ENCODE measurements at places on chromosomes 2 and 18.

DNA sequence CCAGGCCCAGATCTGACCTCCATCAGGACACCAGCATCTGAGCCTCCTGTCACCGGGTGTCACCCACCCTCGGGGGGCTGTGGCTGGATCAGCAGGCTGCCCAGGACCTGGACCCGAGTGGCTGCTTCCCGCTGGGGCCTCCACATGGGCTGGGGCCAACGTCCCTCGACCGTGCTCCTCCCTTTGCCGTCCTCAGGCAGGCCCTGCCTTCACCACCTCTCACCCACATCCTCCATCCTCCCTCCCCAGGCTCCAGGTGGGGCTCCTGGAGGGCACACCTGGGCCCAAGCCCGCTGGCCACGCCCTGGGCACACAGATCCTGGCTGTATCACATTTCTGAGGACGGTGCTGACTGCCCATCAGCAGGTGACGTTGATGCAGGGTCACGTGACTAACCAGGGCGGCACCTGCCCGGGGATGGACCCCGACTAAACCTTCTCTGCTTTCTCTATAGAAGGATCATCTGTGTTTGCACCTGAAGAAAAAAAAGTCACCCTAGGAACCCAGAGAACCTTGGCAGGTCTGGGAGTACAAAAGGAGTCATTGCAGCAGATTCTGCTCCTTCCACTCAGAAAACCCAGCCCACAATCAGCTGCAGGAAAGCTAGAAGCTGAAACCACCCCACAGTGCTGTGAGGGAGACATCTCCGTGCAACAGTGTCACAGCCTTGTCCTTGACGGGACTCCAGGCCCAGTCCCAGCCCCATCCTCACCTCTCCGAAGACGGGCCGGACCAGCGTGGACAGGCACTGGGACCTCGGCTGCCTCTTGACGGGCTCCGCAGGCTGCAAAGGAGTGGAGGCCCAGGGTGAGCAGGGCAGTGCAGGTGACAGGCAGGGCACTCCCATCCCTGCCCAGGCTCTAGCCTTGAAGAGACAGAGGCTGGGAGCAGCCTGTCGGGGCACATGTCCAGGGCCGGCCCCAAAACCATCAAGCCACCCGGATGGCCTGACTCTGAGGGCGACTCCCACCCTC lies 11.2 kb downstream of the STK25 start:
- peak; percentile 96 for DNase-seq

GRCh38 chr2:43737097-43737854 lies 36.6 kb upstream of the DYNC2LI1 start:
- DNase-seq = no peak

DNA sequence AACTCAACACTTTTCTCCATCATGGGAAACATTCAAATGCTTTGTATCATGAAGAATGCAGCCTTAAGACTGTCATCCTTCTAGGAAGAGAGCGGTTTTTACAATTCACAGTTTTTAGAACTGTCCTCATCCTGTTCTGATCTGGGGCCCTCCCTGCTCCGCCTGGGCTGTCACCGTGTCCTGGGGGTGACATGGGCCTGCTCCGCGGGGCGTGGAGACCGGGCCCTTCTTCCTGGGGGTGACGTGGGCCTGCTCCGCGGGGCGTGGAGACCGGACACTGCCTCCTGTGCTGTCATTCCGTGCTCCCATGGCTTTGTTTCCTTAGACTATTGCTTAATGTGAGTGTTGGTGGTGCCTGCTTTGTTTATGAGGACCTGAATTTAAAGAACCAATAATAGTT lies 122.8 kb downstream of the TMEM18 start:
- no peak for DNase-seq

DNA sequence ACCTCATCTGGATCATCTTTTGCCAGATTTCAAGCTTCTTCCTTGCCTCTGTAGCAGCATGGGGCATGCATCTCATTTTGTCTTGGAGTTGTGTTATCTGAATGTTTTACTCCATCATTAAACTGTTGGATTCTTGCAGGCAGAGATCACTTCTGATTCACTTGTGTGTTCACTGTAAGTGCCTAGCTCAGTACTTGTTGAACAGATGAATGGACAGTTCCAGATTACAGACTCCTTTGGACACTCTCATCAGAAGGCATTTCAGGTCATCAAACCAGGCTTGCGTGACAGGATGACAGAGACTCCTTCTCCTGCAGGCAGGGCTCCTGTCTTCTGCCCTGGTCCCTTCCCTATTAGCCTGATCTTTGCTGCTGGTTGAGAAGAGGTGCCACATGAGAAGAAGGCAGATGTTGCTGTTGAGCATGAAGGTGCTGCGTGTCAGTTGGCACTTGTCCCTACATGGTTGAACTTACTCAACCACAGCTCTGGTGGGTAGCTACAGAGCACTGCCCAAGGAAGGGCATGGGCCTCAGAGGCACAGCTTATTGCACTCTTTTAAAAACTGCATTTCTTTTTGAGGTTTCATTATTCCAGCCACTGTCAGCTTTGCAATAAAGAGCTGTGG lies 58.9 kb downstream of the INPP4A start:
- no peak for DNase-seq

- no peak for DNase-seq
Observed at GRCh38 chr2:240369801-240370585, 65.5 kb upstream of the GPC1 start.

DNA sequence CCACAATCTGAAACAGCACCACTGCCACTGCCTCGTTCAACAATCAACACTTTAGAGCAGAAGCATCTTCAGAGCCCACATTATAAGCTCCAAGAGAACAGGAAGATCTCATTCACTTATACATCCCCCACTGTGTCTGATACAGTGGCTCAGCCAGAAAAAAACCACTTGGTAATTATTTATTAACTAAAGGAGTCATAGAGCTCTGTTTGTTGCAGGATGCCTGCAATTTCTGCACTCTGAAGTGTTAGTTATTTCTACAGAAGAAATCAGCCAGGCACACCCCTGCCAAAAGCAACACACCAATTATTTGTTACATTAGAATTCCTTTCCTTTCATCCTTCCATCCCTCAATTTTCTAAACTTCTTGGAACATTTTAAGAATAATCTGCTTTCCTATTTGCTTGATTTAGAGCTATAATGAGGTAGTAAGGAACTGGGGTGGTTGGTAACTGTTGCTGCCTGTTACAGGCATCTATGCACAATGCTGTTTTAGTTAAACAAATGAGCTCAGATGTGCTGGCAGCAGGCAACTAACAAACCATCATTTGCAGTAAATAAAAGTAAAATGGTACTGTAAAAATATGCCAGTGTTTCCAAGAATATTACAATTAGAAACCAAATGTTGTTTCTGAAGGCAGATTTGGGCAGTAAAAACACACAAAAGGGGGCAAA lies 59.9 kb downstream of the DYM start:
- DNase-seq = no peak

- DNase-seq = no peak
Observed at GRCh38 chr2:222050981-222051380, 247.8 kb downstream of the PAX3 start.
